ENCODE measurements at places on chromosomes 12 and 14.

GRCh38 chr12:64387197-64387816 lies 3.3 kb downstream of the C12orf56 start:
- DNase-seq: no peak

- peak; percentile 64 for DNase-seq
Observed at GRCh38 chr12:78928200-78929074, 63.9 kb downstream of the SYT1 start.

DNA sequence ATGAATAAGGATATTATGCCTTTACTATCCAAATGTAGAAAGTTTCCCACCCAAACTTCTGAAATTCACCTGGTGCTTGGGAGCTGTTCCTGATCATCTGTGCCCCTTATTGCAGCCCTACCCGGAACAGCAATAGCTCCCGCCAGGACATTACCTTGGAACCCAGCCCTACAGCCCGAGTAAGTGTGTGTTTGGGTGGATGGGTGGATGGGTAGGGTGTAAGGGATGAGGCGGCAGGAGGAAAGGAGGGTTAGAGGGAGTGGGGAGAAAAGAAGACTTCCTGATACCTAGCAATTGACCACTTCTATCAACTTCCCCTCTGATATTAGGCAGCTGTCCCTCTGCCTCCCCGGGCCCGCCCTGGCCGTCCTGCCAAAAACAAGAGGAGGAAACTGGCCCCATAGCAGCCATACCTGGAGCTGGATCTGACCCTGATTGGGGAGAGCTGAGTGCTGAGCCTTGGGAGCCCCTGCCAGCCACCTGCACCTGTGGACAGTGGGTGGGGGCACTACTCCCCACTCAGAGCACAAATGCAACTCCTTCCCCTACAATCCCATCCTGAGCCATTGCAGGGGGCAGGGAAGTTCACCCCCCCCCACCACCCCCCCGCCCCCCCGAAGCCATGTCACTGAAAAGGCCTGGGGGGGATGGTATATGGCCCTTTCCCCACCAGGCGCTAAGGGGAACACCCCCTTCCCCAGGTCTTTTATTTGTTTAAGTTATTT lies 6.4 kb downstream of the MBD6 start:
- DNase-seq: no peak

DNA sequence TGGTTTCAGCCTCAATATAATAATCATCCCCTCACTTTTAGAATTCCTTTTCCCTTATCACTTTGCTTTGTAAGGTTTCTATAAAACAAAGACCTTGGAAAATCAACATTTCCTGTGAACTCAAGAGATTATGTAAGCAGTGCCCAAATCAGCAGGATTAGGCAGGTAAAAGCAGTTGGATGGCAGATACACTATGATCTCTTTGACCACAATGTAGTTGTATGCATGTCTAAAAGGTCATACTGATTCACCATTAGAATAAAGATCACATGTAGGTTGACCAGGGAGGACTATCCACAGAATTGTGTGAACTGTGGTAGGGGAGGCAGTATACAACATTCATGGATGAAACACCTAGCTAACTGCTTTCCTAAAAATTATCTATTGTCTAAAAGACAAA lies 57.5 kb downstream of the DENND5B start:
- DNase-seq: no peak

DNA sequence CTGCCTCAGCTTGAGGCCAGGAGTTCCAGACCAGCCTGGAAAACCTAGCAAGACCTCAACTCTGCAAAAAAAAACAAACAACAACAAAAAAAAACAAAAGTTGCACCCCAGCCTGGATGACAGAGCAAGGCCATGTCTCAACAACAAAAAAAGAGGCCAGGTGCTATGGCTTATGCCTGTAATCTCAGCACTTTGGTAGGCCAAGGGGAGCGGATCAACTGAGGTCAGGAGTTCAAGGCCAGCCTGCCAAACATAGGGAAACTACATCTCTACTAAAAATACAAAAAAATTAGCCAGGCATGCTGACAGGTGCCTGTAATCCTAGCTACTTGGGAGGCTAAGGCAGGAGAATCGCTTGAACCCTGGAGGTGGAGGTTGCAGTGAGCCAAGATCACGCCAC lies 6.5 kb upstream of the SLC2A14 start:
- DNase-seq: no peak

GRCh38 chr12:104669089-104669721 lies 212.5 kb downstream of the CHST11 start:
- peak; percentile 14 for DNase-seq

All from A673 (cell line).